Natural killer cell treated with Interleukin-12 subunit alpha and Interleukin-12 subunit beta and Interleukin-15 and Interleukin-18, amount 100 ng/mL, for 72 hours (primary cell): ENCODE measurements at places on chromosomes 16 and 17.

DNA sequence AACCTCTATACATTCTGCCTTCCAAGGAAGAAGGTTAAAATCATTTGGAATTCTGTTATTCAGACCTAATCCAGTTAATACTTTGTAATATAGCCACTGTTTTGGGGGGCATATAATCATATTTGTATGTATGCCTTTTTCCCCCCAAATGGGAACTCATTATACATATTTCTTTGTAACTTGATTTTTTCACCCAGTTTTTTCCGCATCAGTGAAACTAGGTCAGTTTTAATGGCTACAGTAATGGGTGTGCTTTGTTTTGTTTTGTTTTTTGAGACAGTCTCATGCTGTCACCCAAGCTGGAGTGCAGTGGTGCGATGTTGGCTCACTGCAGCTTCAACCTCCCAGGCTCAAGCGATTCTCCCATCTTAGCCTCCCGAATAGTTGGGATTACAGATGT is 54.9 kb downstream of the WWP2 start:
- no peak for DNase-seq

- no peak for DNase-seq
These were observed 11.2 kb upstream of the ORAI3 start for GRCh38 chr16:30937692-30938091.

- DNase-seq: no peak
These were observed 197.5 kb downstream of the HS3ST3A1 start for GRCh38 chr17:13403982-13404946.

GRCh38 chr16:73048292-73049080 is 558 bp upstream of the ZFHX3 start:
- no peak for DNase-seq

GRCh38 chr16:75265911-75266701 is 14.7 kb upstream of the BCAR1 start:
- DNase-seq: no peak

- no peak for DNase-seq
These were observed 16.7 kb upstream of the JPH3 start for GRCh38 chr16:87585442-87586200.

DNA sequence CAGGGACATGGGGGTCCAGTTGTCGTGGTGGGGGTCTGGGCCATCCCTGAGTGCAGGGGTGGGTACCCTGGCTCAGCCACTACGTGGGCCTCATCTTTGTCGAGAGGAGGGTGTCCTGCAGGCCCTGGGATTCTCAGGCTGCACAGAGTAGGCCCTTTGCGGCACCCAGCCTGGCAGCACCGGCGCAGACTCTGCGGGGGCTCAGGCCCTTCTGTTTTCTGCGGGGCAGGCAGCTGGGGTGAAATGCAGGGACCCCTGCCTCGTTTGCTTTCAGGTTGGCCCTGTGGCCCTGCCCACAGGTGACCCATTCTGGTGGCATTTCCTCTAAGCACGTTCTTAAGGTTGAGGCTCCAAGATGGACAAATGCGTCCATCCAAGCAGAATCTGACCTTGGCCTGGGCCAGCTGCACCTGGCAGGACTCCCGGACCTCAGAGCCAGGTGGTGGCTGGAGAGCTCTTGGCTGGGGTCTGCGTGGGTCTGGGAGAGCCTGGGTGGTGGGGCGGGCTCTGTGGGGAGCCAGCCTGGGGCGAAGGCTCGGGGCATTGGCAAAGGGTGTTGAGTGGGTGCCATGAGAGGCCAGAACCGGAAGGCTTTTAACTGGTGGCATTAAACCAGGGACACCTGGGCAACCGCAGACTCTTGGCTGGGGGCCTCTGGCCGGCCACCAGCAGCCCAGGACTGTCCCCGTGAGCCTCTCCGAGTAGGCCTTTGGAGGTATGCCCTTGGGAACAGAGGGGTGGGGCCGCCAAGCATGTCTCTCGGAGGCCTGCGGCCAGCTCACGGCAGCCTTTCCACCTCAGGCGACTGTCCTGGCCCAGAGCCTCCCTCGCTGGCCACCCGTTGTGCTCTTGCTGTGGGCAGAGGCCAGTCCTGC is 16.9 kb downstream of the PRSS27 start:
- DNase-seq: no peak

DNA sequence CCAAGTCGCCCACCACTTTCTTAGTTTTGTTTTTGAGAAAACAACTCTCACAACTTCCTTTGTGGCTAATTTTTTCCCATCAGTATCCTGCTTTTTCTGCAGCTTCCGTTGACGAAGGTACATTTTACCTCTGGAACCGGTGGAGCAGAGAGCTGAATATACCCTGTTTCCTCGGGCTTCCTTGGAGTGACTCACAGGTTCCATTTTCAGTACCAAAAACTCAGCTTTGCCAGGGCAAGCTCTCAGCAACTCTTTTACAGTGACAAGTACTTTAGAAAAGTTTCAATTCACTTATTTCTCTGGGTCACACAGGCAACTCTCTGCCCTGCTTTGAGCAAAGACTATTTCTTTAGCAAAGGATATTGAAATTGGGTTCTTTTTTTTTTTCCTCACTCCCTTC is 318.9 kb downstream of the SNX29 start:
- DNase-seq: no peak

DNA sequence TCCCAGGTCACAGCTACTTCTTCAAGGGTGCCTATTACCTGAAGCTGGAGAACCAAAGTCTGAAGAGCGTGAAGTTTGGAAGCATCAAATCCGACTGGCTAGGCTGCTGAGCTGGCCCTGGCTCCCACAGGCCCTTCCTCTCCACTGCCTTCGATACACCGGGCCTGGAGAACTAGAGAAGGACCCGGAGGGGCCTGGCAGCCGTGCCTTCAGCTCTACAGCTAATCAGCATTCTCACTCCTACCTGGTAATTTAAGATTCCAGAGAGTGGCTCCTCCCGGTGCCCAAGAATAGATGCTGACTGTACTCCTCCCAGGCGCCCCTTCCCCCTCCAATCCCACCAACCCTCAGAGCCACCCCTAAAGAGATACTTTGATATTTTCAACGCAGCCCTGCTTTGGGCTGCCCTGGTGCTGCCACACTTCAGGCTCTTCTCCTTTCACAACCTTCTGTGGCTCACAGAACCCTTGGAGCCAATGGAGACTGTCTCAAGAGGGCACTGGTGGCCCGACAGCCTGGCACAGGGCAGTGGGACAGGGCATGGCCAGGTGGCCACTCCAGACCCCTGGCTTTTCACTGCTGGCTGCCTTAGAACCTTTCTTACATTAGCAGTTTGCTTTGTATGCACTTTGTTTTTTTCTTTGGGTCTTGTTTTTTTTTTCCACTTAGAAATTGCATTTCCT is 3.4 kb upstream of the LPCAT2 start:
- DNase-seq: no peak

- DNase-seq: no peak
These were observed 50.6 kb downstream of the MARF1 start for GRCh38 chr16:15592324-15592723.

DNA sequence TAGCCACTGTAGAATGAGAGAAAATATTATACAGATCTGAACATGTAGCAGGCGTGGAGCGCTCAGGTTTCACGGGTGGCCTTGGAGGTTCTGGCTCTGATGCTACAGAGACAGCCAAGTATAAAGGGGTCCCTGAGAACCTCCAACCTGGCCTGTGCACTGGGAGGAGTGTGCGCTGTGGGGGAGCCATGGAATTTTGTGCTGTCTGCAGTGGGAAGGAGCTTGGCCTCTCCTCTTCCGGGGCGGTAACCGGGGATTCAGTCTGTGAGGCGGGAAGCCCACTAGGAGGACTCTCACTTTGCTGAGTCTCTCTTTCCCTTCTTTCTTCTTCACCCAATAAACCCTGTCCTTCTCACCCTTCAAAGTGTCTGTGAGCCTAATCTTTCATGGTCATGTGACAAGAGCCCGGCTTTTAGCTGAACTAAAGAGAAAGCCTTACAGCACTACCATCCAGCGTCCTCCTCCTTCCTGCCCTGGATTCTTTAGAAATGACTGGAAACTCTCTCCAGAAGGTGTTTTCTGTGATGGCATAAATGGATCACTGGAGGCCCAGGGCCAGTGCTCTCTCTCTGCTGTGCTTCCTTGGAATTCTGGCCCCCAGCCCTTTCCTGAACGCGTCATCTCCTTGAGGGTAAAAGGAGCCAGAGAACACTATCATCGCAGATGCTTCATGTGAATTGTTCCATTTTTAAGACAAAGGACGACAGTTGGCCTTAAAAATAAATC is 232.1 kb upstream of the CACNG5 start:
- no peak for DNase-seq

- no peak for DNase-seq
These were observed 527 bp downstream of the UNC45B start for GRCh38 chr17:35148144-35148543.
